Psoas muscle (tissue), 8 donors: ENCODE measurements at places on chromosomes 7 and 10. TPM values are rescaled to one million over a fixed set of nuclear protein-coding genes. Genes with fewer than 3 reads are reported as not detected.

DNA sequence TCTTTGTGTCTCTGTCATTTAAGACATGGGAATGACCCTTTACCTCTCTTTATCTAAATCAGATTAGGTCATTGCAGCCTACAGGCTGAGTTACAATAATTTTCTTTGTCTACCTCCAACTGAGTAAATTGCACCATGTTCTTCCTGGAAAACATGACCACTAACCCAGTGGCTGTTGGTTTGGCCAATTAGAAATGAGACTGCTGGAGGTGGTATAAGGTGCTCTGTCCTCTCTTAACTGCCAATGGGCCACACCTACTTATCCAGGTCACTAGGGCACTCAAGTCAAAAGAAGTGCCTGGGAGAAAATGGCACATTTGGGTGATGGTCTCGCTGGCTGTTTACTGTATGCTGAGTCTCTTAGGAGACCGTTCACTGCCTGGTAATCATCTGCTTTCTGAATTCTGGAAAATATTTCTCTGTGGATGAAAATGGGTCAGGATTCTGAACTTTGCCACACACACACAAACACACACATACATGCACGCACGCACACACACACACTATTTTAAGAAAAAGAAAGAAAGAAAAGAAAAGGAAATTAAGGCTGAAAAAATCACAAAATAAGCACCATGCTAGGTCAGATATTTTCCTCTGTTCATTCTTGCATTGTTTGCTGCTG is 16.4 kb downstream of the STAMBPL1 start:
- DNase-seq = no peak

GRCh38 chr7:37494926-37495325 is 46.3 kb upstream of the ELMO1 start:
- no peak for DNase-seq

GRCh38 chr7:17301471-17302456 is 3.3 kb downstream of the AHR start:
- no peak for DNase-seq

Gene CDK14
- 1.8 TPM for polyA plus RNA-seq

Gene SUN3
- polyA plus RNA-seq = not detected

DNA sequence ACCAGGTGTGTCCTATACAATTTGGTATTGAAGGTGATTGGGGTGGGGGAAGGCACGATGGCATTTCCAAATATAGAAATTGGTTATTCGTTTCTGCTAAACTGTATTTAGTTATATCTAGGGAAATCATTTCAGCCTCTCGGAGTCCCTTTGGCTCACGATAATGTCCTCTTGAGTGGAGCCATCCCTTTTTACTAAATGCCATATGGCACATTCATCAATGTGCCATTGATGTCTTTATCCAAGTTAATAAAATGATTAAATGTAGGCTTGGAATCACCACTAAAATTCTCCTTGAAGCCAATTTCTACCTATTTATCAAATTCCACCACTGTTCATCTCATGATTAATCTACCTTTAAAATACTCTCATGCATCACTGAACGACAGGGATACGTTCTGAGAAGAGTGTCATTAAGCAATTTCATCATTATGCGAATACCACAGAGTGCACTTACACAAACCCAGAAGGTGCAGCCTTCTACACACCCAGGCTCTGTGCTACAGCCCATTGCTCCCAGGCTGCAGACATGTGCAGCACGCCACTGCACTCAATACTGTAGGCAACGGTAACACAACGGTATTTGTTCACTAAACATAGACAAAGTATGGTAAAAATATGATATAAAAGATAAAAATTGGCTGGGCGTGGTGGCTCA is 219.2 kb upstream of the C7orf33 start:
- DNase-seq = no peak

Gene ZNF727
- 0.10 TPM for polyA plus RNA-seq

Gene HECW1
- 0.07 TPM for polyA plus RNA-seq

GRCh38 chr7:154096-154799 is 38.1 kb upstream of the FAM20C start:
- DNase-seq = no peak

GRCh38 chr10:66281327-66281726 is 644.5 kb upstream of the LRRTM3 start:
- no peak for DNase-seq

- no peak for DNase-seq
These were observed 175.9 kb downstream of the PTN start for GRCh38 chr7:137167609-137168008.

Gene AZGP1
- polyA plus RNA-seq = 1.6 TPM

- no peak for DNase-seq
These were observed 303.5 kb upstream of the AOAH start for GRCh38 chr7:37027557-37028341.

DNA sequence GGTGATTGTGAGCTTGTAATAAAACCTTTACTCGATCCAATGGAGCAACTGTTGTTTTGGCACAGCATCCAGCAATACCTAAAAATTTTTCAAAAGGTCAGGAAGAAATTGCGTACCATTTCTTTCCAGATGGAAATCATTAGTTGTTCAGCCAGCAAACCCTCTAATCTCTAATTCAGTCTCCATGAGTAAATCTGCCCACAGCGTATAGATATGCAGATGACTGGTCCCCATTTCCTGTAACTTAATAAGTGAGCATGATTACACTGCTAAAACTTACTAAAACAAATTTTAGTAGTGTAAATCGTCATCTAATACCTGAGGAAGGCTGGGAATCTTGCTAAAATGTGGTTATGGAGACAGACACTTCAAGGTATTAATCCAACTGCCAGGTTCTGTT is 10.6 kb downstream of the SLC25A16 start:
- no peak for DNase-seq

DNA sequence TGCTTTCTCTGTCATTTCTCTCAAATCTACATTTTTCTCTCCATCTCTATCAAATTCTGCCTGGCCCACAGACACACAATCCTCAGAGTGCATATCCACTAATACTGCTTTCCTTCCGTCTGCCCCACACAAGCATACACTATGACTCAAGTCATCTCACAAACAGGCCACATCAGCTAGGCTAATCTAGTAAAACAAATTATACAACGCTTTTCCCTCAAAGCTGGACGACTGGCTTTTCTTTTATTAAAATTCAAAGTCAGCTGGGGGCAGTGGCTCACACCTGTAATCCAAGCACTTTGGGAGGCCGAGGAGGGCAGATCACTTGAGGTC is 161.1 kb downstream of the FAM107B start:
- DNase-seq = no peak

- DNase-seq = peak; percentile 96
These were observed at the start of gene AKR1B1 for GRCh38 chr7:134458806-134459698. Gene AKR1B1, minus strand, starts transcription at chr7:134459100. Its CDS starts 38 bp downstream, at chr7:134459062.

DNA sequence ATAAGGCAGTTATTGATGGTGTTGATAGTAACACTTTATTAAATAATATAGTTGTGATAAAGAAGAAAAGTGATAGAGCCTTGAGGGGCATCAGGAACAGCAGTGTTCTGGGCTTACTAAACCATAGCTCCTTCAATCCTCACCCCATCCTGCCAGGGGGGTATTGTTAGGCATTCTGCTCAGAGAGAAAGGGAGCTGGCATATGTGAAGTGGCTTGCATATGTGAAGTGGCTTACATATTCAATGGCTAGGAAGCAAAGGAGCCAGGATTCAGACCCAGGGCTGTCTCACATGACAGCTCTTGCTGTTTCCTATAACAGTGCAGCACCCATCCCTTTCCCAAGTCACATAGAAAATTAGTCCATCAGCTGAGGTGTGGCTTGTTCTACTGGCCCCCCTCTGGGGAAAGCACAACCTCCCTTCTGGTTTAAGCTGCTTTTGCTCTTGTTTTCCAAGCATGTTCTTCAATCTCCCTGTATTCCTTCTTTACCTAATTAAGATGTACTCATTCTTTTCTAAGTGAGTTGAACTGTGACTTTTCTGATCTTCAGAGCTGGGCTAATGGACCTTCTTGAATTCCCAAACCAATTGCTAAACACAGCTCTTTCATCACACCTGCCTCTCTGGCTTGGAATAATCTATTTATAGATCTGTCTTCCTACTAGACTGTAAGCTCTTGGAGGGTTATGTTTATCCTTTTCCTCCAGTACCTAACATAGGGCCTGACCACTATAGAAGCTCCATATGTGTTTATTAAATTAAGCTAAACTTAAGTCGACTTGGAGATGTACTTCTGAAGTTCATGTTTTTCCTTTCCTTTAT is 108.7 kb upstream of the GLI3 start:
- no peak for DNase-seq

DNA sequence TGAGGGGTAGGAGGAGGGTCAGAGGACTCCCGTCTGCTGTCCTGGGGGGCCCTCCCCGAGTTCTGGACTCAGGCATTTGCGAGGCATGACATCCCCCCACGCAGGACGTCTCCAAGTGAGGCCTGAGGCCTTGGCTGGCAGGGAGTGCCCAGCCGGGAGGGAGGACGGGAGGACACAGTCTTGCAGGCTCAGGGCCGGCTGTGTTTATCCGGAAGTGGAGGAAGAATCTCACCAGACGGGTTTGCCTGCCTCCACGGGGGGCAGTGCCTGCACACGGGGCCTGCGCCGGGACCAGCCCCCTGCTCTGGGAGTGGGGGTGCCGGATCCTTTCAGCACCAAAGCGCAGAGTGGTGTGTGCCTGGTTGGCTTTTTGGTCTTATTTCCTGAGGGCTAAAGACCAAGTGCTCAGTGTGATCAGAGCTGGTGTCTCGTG is 10.9 kb downstream of the PWWP2B start:
- no peak for DNase-seq

GRCh38 chr7:151838861-151839381 is 38.0 kb downstream of the PRKAG2 start:
- DNase-seq = peak; percentile 68

DNA sequence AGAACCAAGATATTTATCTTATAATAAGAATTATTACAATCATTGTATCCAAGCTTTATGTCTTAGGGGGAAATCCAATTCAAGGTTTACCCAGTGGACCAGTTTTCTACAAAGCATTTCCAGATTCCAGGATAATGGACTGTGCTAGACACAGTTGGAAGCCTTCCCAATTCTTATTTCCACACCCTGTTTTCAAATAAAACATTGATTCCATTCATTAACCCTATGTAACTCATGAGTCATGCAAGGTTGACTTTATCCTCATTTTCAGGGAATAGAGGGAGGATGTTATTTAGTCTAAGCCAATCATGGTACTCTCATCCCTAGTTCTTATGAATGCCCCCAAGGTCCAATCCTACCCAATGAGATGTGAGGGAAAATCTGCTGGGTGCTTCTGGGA is 145.7 kb downstream of the RNLS start:
- no peak for DNase-seq

Gene LLCFC1
- not detected for polyA plus RNA-seq

GRCh38 chr7:148261996-148262688 is 328.4 kb upstream of the C7orf33 start:
- no peak for DNase-seq

Gene DNAJC2
- 39.1 TPM for polyA plus RNA-seq

DNA sequence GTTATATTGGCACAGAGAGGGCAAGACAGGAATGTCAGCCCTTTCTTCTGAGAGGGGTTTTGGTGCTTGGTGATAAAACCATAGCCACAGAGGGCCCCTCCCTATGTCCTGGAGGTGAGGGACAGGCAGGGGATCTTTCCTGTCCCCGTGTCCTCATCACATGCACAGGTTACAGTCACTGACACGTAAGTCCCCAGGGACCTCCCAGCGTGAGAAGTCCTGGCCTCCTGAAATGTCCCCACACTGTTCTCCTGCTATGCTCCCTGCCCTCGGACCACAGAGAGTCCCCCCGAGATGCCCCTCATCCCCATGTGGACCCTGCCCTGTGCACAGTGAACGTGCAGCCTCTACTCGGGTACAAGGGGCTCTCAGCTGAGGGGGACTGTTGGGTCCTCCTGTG is 260.4 kb downstream of the ZMYND11 start:
- DNase-seq = no peak

DNA sequence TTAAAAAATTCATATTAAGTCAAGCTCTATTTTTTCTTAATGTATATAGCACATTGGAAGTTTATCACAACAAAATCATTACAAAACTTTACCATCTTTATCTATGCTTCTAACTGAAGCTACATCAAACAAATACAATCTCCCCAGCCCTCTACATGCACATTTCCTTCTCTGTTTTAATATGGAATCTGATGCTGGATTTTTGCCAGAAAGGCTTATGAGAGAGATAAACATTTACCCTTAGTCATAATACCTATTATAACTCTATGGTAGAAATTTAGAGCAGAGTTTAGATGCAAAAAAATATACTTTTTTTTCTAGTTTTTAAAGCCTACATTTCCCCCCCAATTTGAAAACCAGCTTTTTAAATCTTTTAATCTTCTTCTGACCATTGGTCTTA is 1198.6 kb downstream of the GATA3 start:
- no peak for DNase-seq
